ENCODE measurements at places on chromosomes 3 and 15. TPM values are rescaled to one million over a fixed set of nuclear protein-coding genes. Genes with fewer than 3 reads are reported as not detected.

FRMD4B gene
- 74.6 TPM for total RNA-seq

- no peak for DNase-seq
These were observed 9.6 kb downstream of the LSM3 start for GRCh38 chr3:14188041-14188754.

DNA sequence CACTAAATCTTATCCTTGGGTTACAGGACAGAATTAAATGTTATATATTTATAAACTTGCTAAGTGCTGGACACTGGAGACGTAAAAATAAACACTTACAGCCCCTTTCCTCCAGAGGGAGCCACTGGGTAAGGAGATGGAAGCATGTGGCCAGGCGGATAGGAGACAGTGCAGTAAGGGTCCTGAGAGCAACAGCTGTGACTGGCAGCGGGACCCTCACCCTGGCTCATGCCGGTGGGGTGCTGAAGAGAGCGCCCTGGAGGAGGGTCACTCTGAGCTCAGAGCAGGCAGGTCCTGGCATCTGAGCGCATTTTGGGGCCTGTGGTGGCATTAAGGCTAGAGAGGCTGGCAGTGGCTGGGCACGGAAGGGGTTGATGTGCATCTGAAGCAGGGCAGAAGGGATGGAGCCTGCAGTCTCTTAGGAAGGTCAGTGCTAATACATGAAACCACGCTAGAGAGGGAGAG, 16.0 kb downstream of the SEC61A1 start:
- DNase-seq: no peak

PRSS50 gene
- total RNA-seq: not detected

DNA sequence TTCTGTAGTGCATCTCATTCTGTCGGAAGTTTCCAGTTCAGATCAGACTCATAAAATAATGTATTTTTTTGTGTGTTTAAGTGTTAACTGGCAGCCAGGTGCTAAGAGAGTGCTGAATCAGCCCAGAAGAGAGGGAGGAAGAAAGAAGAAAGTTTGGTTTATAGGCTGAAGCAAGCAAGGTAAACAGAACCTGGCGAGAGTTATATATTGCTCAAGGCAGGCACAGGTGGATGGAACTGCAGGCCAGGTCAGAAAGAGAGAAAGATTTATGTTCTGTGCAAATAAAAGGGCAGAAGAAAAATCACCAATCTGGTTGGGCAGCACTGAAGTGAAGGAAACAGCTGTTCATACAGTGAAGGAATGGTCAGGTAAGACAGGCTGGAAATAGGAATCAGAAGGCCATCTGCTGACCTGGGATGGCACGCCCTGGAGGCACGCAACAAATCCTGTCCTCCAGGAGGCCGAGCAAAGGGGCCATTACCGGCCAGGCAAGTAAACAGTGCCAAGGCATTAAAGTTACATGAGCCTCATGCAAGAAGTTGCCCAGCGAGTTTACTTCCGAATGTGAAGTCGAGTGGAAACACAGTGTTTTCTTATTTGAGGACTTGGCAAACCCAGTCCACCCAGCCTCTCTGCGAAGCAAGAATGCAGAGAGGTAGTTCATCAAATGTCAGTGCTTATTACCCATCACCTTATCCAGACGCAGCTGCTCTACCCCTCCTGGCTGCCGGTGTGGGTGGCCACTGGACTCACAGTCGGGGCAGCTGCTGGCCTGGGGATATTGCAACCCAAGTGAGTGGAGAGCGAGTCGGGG, 309.8 kb downstream of the VPS13C start:
- DNase-seq: no peak

GRCh38 chr3:46960081-46960701, 16.4 kb downstream of the CCDC12 start:
- no peak for DNase-seq

- DNase-seq: no peak
These were observed 272.1 kb downstream of the SI start for GRCh38 chr3:164806188-164806587.

DNA sequence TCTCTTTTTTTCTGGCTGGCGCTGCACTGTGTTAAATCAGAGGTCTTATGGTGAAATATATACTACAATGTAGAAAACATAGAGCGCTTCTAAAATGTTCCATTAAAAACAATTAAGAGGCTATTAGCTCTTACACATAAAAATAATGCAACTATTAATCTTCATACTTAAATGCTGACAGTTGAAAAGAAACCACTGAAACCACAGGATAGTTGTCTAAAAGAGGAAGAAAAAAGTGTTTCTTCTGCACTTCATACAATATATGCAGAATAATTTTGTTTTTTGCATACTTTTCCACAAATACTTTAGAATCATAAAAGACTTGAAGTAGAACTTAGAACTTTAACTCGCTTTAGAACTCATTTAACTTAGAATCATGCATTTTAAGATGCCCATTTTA, 170.5 kb downstream of the PYDC2 start:
- no peak for DNase-seq

DNA sequence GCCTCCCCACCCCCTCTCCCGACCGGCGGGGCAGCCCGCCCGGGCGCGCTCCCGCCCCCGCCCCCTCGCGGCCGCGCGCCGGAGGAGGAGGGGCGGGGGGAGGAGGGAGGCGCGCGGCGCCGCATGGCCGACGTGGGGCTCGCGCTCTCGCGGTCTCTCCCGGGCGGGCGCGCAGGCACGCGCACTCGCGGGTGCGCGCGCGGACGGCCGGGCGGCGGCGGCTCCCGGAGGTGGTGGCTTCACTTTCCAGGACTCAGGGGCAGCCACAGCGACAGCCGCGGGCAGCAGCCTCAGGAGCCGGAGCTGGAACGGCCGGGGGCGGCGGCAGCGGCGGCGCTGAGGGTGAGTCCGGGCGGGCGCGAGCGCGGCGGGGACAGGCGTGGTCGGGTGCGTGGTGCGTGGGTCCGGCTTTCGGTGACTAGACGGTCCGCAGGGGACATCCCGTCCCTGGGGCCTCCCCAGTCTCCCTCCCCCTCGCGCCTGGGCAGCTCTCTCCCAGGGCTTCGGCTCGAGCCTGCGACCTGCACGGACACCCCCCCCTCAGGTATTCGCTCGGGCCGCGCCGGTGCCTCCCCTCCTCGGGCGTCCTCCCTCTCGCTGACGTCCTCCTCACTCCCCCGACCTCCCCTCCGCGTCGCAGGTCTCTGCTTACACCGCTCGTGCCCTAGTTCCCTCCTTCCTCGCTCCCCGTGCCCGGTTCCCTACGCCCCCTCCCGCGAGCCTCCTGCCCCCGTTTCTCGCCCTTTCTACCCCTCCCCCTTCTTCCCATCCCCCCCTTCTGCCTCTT, at the start of gene UBE2E2:
Gene UBE2E2, plus strand, starts transcription at position 407 of the 787 bp plus-strand sequence.
- peak; percentile 84 for DNase-seq

FETUB gene
- 16.0 TPM for total RNA-seq

DNA sequence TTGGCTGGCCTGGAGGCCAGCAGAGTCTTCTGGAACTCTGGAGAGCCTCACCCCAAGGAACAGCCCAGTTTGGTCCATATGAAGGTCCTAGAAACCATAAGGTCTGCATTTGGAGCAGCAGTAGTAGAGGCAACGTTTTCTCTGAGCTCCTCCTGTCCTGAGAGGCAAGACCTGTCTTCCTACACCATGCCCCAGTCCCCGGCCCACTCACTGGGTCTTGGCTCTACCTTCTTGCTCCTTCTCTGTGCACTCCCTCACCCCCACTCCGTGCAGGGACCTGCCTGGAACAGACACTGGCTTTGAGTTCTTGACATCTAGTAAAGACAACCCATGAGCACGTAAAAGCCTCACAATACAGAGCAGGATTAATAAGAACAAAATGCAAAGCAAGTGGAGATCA, 76.6 kb downstream of the CHRD start:
- DNase-seq: peak; percentile 31

BCL2A1 gene
- total RNA-seq: 0.64 TPM

GRCh38 chr15:70339571-70340493, 242.1 kb upstream of the TLE3 start:
- no peak for DNase-seq

IGSF11 gene
- 1.9 TPM for total RNA-seq

- peak; percentile 62 for DNase-seq
These were observed at the start of gene CHST2 for GRCh38 chr3:143119009-143119914. Gene CHST2 (plus strand): TSS chr3:143119771. CDS start chr3:143120817, 1,046 bp downstream.
